GM10248 (cell line): ENCODE measurements at places on chromosomes 3 and 15.

GRCh38 chr15:52113708-52114107 lies 1.1 kb upstream of the BCL2L10 start:
- no peak for DNase-seq

DNA sequence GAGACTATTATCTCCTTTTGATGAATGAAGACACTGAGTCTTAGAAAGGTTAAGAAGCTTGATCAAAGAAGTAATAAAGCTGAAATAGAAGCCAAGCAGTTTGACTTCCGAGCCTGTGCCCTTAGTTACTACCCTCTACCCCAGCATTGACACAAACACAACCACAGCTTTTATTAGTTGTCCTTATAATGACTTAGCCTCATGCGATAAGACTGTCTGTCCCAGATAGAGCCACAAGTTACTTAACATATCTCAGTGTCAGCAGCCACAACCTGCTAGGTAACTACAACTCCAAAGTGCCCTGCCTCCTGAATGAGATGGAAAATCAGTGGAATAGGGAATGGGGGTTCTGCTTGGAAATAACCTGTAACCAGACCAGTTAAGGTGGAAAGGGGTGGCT lies 781.6 kb upstream of the CFAP20DC start:
- DNase-seq: no peak

GRCh38 chr3:117512975-117513374 lies 803.4 kb downstream of the TUSC7 start:
- DNase-seq: no peak

DNA sequence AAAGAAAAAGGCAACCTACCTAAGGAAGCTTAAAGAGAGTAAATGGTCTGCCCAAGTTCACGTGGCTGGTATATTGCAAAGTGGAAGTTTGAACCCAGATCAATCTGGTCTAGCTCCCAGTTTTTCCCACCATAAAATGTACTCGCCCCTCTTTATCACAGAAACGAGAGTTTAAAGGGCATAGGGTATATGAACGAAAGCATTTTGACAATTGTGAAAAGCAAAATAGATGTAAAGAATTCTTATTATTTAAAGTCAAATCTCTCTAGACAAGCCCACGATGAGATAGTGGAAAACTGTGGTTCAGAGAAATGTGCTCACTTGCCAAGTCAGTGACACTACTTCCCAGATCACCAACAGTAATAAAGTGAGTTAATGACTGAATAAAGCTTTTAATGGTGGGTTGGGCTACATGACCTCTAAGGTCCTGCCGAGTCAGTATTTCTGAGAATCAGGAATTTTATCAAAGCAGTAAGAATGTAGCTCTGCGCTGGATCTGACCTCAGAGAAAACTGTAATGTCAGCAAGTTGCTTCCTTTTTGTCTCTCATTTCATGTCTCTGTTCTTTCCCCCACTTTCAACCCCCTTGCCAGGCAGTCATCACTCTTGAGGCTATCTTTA lies 23.3 kb upstream of the NEO1 start:
- no peak for DNase-seq

DNA sequence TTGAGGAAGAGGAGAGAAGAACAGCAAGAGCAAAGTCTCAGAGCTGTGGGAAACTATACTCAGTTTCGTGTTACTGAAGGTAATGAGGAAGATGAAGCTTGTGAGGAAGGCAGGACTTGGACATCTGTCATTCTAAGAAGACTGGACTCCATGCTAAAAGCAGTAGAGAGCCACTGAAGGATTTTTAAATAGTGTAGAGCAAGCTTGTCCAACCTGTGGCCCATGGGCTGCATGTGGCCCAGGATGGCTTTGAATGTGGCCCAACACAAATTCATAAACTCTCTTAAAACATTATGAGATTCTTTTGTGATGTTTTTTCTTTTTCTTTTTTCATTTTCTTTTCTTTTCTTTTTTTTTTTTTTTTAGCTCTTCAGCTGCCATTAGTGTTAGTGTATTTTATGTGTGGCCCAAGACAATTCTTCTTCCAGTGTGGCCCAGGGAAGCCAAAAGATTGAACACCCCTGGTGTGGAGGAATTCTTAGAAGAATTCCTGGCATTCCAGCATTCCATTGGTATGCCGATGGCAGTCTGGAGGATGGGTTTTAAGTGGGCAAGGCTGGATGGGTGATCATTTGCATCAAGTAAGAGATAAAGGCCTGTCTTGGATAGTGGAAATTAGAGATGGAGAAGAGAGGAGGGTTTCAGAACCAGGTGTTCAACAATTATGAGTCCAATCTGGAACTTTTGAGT lies 6.9 kb upstream of the NFKBIZ start:
- no peak for DNase-seq

DNA sequence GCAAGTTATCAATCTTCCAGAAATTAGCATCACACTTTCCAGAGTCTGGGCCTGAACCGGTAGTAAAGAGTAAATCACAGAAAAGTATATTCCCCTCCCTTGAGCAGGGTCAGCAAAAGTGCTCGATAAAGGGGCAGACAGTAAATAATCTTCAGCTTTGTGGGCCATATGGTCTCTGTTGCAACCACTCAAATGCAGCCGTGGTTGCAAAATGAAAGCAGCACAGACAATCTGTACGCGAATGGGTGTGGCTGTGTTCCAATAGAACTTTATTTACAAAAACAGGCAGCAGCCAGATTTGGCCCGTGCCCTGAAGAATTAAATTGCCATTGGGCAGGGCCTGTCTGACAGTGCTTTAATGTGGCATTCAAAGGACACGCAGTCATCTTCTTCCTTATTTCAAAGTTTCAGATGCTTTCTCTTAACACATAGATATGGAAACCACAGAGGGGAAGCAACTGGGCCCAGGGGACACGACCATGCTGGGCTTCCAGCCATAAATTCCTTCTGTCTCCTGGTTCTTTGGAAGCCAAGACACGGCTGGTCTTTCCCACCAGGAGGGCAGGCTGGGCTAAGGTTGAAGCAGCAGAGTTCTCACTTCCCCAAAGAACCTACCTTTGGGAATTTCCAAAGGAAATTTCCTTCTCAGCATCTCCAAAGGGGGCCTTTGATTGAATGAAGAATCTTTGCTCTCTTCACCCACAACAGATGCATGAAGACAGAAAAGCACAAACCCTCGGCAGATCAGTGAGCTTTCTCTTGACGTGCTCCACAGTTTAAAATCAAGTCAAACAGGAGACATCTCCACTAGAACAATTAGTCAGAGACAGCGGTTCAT lies 489.8 kb upstream of the PROK2 start:
- DNase-seq: no peak

DNA sequence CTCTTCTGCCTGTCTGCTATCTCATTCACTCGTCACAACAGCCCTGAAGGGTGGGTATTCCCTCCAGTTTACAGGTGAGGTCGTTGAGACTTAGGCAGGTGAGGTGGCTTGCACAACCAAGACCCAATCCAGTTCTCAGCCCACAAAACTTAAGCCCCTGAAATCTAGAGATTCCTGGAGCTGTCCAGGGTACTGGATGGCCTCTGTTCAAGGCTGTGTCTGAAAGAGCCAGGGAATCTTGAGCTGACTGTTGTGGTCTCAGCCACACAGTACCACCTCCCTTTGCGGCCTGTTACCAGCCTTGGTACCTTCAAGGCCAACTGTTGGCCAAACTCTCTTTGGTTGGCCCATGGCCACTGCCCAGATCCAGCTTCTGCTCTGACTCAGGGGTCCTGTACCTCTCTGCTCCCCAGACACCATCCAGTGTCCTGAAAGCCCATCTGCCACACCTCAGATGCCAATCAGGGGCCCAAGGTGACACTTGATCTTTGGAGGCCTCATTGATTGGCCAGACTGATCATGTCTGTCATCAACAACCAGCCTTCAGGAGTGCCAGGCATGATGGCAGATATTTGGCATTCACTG lies 10.9 kb upstream of the FAM107A start:
- DNase-seq: no peak

DNA sequence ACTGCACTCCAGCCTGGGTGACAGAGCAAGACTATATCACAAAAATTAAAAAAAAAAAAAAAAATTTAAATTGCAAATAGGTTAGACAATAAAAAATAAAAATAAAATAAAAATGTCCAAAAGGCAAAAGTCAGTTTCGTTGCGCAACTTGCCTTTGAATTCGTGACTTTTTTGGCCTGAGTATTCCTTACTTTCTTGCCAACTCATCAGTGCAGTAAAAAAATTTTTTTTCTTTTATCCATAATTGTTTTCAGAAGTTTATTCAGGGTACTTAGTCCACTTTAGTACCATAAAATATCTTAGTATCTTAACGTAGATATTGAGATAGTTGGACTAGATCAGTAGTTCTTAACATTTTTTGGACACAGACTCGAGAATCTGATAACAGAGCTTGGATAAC lies 22.4 kb upstream of the CILP start:
- no peak for DNase-seq

DNA sequence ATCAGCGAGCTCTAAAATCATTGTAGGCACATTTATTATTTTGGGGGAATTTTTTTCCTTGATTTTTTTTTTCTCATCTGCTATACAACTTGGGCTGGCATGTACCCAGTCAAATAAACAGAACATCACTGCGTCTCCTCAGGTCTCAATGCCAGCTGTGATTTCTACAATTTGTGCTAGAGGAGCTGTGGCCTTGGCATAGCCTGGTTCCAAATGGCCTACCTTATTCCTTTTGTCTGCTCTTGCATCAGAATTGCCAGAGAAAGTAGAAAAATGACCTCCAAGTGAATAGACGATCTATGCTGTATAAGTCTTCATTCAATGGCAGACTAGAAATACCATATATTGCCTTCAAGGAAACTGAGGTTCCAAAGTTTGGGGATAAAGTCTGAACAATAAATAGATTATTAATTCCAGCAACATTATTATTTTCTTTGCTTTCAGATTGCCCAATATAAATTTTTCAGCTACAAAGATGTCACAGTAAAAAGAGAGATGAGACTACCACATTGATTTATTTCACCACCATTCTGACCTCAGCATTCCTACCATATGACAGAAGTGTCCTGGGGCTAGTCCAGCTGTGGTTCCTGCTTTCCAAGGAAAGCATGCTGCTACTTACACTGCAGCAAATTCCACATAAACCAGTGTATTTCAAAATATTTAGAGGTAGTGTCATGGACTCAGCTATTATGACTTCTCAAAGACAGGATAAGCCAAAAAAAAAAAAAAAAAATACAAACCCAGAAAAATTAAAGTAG lies 493.9 kb upstream of the ZNF385D start:
- no peak for DNase-seq

DNA sequence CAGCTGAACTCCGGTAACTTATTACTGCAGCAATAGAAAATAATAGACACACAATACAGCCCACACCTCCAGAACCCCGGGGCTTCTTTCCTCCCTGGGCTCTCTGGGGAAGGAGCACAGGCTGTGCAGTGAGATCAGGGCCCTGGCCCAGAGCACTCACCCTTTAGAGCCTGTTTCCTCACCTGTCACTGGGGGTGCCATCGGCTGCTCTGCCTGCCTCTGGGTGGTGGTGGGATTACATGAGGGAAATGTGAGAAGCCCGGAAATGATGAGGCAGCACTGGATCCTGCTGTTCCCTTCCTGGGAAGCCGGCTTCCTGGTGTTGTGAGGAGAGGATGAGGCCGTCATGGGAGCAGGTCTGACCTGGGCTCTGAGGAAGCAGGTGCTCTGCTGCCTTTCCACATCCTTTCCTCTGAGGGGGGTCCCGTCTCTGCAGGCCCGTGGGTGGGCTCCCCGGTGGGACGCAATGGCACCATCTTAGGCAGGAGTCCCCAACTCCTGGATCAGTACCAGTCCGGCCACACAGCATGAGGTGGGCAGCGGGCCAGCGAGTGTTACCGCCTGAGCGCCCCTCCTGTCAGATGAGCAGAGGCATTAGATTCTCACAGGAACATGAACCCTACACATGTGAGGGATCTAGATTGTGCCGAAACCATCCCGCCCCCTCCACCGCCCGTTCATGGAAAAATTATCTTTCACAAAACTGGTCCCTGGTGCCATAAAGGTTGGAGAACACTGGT lies 220.9 kb upstream of the CTDSPL start:
- no peak for DNase-seq

DNA sequence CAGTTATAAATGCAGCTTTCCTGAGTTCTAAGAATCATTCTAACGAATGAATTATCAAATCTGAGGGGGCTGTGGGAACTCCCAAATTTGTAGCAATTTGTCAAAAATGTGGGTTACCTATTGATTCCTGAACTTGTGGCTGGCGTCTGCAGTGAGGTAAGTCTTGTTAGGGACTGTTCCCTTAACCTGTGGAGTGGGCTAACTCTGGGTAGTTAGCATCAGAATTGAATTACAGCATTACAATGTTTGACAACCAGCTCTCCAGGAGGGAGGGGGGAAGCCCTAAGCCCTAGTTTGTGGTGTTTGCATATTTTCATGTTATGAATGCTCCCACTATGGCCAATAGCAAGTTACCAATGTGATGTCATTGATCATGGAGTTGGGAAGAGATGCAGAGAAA lies 65.9 kb upstream of the STT3B start:
- DNase-seq: no peak

GRCh38 chr15:88076328-88076727 lies 180.2 kb downstream of the NTRK3 start:
- no peak for DNase-seq

- DNase-seq: peak; percentile 50
Measured at GRCh38 chr3:112327371-112327951, 5.5 kb upstream of the CD200 start.

GRCh38 chr15:89293012-89293411 lies 41.6 kb downstream of the POLG start:
- DNase-seq: no peak

- no peak for DNase-seq
Measured at GRCh38 chr15:54347082-54347827, 369.0 kb downstream of the UNC13C start.
